NCI-H2107 (cell line): ENCODE measurements at places on chromosomes 12 and 14.

DNA sequence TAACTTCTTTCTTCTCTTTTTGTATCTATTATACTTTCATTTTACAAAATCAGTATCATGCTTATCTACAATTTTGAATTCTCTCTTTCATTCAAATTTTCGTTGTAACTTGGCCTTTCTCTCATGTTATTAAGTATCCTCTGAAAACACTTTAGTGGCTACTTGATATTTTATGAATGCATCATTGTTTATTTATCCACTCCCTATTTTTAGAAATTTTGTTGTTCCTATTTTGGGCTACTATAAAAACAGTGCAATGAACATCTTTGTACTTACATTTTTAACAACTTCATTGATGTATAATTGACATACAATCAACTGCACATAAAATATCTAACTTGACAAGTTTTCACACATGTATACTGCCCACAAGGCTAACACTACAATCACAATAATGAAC, 44.0 kb upstream of the AMIGO2 start:
- no peak for DNase-seq

DNA sequence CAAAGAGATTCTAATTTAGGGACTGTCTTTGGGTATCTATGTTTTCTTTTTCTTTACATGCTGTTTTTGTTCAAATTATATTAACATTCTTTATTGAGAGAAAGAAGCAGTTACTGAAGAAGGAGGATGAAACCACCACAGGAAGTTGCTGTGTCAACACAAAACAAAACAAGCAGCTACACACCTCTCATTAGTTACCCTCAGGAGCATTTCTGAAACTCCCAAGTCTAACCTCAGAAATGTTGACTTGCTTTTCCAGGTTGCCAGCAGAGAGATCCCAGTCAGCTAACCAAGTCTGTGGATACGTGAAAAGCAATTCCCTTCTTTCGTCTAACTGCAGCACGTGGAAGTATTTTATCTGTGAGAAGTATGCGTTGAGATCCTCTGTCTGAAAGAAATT, 33.5 kb downstream of the CLEC1A start:
- DNase-seq = no peak

DNA sequence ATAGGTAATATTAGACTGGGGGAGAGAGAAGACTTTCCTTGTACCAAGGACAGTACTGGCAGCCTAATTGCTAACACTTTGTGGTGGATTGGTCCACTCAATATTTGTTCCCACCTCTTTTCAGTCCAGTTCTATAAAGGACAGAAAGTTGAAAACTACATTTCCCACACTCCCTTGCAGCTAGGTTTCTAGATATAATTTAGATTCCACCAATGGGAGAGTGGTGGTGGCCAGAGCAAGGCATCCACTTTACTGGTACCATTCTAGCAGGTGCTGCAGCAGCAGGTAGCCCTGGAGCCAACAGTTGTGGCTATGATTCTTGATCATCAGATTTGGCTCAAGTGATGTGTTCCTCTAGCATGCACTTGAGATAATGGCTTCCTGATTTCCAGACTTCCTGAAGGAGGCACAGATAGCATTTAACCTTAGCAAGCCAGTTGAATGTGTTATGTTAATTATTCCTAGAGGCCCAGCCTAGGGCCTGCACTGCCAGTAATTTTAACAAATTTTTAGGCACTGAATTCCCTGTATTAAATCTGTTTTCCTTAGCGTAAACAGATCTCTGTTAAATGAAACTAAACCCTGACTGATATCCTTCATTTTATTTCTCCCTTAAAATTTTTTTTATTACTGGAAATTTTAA, 24.4 kb downstream of the SLC38A1 start:
- no peak for DNase-seq

- no peak for DNase-seq
These were observed 48.3 kb upstream of the TMEM263 start for GRCh38 chr12:106907411-106907810.

DNA sequence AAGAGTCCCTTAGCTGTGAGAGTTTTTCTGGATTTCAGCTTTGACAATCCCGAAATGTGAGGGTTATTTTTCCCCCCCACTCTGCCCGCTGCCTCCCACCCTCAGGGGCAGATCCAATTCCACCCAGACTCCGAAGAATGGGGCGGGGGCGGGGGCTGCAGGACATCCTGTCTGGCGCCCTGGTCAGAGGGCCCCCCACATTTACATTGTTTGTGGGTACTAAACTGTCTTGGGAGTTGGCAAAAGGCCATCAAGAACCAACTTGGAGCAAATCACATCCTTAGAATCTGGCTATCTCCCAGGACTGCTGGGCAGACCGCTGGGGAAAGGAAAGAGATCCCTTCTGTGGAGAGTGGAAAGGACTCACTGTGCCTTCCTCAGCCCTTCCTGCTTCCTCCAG, 2.4 kb downstream of the EMP1 start:
- no peak for DNase-seq

DNA sequence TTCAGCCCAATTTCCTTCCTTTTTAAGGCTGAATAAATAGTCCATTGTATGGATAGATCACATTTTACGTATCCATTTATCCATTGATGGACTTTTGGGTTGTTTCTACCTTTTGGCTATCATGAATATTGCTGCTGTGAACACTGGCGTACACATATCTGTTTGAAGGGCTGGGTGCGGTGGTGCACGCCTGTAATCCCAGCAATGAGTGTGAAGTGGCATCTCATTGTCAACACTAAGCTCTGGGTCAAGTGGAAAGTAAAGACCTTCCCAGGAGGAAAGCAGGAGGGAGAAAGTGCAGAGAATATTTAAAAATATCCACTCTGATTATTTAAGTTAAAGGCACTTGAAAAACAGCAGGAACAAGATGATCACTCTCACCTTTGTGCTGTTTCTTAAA, 11.7 kb upstream of the PLA2G1B start:
- no peak for DNase-seq

GRCh38 chr12:131430158-131430742, 280.6 kb upstream of the SFSWAP start:
- no peak for DNase-seq

- no peak for DNase-seq
These were observed 8.4 kb downstream of the RAPGEF3 start for GRCh38 chr12:47750229-47750798.

- no peak for DNase-seq
These were observed 501.9 kb upstream of the RGS6 start for GRCh38 chr14:71430321-71430677.

DNA sequence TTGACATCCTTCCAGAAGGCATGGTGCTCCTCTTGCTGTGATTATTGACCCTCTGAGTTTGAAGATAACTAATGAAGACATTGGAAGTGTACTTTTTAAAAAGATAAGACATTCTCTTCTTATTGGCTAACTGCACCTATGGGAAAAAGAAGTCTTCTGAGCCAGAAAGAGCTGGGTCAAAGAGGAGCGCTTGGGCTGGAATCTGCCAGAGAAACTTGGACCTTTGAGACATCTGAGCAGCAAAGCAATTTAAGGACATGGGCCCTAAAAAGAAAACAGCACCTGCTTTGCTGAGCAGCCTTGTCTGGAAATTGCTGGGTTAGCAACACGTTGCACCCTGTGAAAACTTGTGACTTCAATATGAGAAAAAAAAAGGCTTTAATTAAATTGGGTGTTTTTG, 27.8 kb downstream of the IGF1 start:
- DNase-seq = no peak

DNA sequence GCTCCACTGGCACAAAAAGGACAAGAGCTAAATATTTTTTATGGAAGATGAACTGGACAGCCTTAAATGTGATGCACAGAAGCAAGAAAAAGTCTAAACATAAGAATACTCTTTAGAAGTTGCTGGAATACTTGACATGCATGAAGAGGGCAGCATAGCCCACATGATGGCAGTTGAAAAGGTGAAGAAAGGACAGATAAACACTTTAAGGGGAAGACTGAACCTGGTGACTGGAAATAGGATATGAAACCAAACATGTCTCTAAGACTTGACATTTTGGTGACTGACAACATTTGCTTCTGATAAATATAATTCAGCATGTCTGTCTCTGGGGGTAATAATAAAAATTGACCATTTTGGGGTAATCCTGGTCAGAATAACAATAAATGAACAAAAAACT, 273.1 kb downstream of the CCDC91 start:
- no peak for DNase-seq

GRCh38 chr12:26712892-26713291, 120.1 kb downstream of the ITPR2 start:
- DNase-seq = no peak

- no peak for DNase-seq
These were observed 33.5 kb downstream of the A2ML1 start for GRCh38 chr12:8855891-8856290.
